ENCODE measurements at places on chromosomes 1 and 21. TPM values are rescaled to one million over a fixed set of nuclear protein-coding genes. Genes with fewer than 3 reads are reported as not detected.

The RIPPLY3 gene
- not detected for total RNA-seq

DNA sequence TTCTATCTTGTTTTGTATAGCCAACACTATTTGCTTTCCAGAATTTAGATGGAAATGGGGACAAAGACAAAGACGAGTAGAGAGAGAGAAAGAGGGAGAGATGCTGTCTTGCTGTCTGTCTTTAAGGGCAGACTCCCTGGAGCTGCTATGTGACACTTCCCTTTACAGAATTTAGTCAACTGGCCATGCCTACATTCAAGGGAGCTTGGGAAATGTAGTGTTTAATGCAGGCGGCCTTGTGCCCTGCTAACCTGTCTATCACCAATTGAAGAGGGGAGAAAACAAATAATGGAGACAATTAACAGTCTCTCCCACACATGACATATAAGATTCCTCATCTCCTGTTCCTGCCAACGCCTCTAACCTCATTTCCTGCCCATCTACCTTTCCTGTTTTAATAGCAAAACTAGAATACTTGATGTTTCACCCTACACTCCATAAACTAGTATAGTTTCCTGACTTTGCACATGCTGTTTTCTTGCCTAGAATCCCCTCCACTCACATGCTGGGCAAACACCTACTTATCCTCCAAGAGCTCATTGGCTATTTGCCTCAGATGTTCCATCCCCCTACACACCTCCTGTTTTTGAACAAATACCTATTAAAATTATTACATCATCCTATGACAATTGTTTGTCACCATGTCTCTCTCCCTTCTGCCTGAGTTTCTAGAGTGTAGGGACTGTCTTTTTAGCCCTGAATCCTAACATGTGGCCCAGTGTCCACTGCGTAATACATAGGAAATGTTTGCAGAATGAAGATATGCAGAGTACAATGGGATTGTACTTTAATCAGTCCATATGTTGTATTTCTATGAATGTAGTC lies 117.2 kb downstream of the SLC25A24 start:
- DNase-seq: no peak

The SGIP1 gene
- total RNA-seq: 3.3 TPM

The LORICRIN gene
- not detected for total RNA-seq

The CLCN6 gene
- total RNA-seq: 7.1 TPM

DNA sequence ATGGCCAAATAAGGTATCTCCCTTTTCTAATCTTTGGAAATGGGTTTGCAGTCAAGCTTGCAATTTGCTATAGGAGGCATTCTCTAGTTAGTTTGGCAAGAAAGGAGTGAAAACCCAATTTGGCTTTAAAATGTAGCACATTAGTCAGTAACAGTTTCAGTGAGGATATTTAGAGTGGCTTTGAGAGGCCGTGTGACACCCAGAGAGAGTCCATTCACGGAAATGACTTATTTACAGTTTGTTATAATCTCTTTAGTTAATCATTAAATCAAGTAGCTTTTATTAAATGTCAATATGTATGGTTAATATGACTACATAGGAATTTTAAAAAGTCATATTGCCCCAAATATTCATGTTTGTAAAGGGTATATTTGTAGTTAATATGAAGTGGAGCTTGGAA lies 9.6 kb downstream of the ZBTB18 start:
- no peak for DNase-seq

- DNase-seq: no peak
These were observed 755 bp downstream of the RPAP2 start for GRCh38 chr1:92299477-92300150.

The COL8A2 gene
- total RNA-seq: 1.6 TPM

DNA sequence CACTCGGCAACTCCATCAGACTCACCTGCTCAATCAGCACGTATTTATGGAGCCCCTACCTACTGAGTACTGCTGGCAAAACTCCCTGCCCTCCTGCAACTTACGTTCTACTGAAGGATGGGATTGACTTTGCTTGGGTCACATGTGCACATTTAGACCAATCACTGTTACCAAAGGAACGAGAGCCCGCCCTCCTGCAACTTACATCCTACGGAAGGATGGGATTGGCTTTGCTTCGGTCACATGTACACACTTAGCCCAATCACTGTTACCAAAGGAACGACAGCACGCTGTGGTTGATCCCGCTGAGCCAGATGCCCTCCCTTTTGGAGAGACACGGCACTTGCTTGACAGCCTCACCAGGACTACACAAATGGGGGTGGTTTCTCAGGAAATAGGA lies 46.0 kb downstream of the UBIAD1 start:
- DNase-seq: no peak

GRCh38 chr1:243525085-243525487 lies 269.2 kb downstream of the SDCCAG8 start:
- no peak for DNase-seq

GRCh38 chr1:15985611-15986297 lies 9.9 kb upstream of the ZBTB17 start:
- DNase-seq: no peak

GRCh38 chr1:205947024-205947423 lies 3.8 kb upstream of the SLC26A9 start:
- no peak for DNase-seq

The KCNK2 gene
- 1.3 TPM for total RNA-seq

DNA sequence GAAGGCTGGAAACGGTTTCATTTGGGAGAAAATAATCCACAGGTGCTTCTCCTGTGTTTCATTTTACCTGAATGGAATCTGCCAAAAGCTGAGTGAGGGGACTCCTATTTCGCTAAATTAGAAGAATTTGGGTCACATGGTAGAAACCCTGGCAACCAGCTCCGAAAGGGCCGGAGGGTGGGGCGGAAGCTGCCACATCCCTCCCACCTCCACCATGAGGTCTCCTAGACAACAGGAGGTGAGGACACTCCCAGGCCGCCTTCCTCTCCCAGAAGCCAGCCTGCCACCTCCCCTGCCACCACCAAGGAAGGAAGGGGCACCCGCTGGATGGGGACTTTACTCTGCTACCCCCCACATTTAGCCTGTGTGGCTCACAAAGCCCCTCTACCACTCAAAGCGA lies 199.9 kb upstream of the ZC3H12A start:
- DNase-seq: no peak

GRCh38 chr1:15226388-15227255 lies 20.4 kb upstream of the FHAD1 start:
- no peak for DNase-seq

DNA sequence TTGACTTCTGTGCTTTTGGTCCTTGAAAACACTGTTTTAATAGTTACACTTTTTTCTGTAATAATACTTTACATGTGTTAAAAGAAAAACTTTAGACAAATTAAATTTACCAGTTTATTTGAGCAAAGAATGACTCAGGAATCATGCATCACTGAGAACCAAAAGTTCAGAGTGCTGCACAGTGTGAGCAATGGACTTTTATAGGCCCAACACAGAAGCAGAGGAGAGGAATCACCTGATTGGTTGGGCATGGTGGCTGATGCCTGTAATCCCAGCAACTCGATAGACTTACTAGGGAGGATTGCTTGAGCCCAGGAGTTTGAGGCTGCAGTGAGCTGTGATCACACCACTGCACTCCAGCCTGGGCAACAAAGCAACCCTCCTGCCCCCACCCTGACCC lies 29.3 kb downstream of the ZNF648 start:
- no peak for DNase-seq

GRCh38 chr1:231139125-231139649 lies 22.7 kb upstream of the TRIM67 start:
- no peak for DNase-seq

GRCh38 chr1:36542962-36543515 lies 60.3 kb upstream of the CSF3R start:
- DNase-seq: no peak

GRCh38 chr1:182754543-182755314 lies 34.8 kb upstream of the NPL start:
- DNase-seq: no peak

DNA sequence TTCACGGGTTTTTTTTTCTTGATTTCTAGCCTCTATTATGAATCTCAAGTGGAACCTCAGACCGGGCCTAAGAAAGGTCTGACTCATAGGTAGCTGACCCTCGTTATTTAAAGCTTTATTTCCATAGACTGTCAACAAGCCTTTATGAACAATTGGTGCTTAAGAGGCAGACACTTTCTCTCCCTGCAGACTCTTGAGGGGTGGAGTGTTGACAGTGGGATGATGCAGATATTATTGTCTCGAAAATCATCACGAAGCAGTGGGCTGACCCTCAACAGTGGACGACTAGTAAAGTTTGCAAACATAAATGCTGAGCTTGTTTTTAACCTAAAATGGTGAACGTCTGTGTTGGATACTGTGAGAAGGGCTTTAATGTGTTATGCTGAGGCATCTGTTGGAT lies 1.8 kb downstream of the SFT2D2 start:
- no peak for DNase-seq

The SLAMF6 gene
- total RNA-seq: 2.3 TPM

- DNase-seq: no peak
These were observed 84.9 kb upstream of the SLC44A3 start for GRCh38 chr1:94734963-94735901.

- no peak for DNase-seq
These were observed 120.7 kb upstream of the CSF3R start for GRCh38 chr1:36603461-36603860.

The HHIPL2 gene
- total RNA-seq: not detected

DNA sequence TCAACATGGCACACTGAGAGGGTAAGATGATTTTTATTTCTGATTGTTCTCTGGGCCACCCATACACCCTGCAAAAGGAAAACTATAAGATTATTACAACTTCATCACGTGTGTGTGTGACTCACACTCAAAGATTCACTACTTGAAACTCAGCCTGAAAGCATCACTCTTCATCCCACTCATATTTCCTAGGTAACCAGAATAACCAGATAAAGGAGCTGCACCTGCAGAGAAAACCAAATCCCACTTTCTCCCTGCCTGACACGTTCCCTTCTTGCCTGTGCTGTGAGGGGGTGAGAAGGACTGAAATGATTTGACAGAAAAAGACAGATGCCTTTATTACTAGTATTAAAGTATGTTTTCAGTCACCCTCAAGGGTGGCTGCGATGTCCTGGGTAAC lies 131.6 kb downstream of the TGFBR3 start:
- DNase-seq: no peak

DNA sequence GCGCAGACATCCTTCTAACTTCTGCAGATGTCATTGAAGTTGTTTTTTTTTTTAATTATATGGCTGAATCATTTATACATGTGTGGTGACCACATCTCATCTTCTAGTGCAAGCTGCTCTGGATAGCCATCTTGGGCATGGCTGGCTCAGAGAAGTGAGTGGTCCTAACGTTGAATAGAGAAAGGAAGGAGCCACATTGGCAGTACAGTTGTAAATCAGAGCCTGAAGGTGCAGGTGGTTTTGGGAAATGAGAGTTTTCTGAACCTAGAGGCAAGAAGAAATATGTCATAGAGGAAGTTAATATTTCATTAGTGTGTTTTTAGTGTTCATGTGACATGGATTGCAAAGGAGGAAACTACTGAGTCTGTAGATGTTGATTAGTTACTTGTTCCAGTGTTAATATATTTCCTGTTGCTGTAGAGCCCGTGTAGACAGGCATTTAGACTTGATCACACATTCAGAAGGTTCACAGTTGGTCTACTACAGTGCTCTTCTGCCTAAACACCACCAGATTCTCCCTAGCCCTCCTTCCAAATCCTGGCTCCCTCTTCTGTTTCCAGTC lies 163.7 kb downstream of the ROR1 start:
- DNase-seq: no peak

DNA sequence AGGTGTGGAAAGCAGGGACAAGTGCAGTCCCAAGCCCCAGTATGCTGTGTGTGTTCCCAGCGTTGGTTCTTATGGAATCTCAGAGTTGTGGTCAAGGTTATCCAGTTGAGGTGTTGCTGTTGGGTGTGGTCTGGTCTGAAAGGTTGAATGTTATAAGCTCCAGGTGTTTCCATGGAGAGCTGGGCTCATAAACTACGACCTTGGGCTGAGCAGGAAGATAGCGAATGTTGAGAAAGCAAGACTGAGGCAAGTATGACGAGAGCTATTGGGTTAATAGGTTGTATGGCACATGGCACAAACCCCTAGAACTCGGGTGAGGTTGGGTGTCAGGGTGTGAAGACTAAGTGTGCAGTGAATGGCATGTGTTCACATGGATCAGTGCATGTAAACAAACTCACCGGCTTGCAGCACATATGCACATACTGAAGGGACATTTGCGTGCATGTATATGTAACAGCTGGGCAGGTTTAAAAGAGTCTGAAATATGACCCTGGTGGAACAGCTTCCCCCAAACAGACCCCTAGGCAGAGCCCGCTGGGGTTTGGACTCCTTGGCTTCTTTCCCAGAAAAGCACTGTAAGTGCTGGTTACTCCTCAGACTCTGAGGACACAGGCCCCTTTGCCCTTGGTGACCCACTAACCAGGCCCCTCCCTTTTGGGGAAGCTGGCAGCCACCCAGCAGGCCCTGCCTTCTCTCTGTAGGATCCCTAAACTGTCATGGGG lies 117.5 kb downstream of the NAV1 start:
- DNase-seq: no peak

DNA sequence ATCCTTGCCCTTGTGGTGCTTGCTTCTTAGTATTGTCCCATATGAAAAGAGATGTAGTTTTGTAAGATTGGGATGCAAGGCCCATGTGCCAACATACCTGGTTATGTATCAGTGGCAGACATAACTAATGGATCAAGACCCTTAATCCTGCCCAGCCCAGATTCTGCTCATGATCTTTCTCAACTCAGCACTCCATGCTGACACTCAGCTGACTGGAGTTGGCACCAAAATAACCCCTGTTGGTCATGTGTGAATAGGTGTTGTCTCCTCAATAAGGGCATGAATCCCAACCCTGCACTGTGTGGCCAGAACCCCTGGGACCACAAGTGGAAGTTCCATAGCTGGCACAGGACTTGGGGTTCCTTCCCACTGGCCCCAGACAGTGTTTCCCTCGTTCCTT lies 13.9 kb upstream of the CNR2 start:
- no peak for DNase-seq

GRCh38 chr1:44220755-44221154 lies 7.5 kb downstream of the DMAP1 start:
- DNase-seq: no peak

GRCh38 chr1:202888221-202888530 lies 773 bp downstream of the RABIF start:
- no peak for DNase-seq

DNA sequence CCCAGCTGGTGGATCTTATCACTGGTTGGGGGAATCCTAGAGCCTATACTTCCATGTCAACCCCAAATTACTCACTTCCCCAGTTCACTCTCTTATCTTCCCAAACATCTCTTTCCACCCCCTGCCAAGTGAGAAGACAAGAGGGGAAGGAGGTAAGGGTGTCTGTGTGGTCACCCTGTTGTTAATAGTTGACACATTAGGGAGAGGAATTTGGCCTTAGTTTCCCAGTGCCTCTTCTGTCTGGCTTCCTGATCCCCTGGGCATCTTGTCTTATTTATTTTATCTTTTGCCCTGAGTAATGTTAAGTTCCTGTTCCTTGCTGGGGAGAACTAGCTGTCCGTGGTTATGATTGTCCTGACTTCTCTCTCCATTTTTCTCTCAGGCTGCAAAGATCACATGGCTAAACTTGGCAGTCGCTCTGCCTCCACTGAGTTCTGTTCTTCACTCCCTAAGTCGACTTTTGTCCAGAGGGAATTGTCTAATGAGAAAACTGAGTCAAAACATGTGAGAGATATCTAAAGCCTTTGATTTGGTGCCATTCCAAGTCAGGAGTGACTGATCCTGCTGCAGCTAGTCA lies 157.1 kb upstream of the SYT6 start:
- DNase-seq: no peak

The RNPEP gene
- total RNA-seq: 24.9 TPM

The USH2A gene
- 0.02 TPM for total RNA-seq

- peak; percentile 64 for DNase-seq
These were observed 59.4 kb upstream of the ASB17 start for GRCh38 chr1:75991497-75992114.

Data from gastrocnemius medialis (tissue), 4 donors.